ENCODE measurements at places on chromosomes 16 and 17. TPM values are rescaled to one million over a fixed set of nuclear protein-coding genes. Genes with fewer than 3 reads are reported as not detected.

The NUPR1 gene
- 1.4 TPM for total RNA-seq

The GAST gene
- total RNA-seq, result not detected

The METTL9 gene
- total RNA-seq, result 164 TPM

DNA sequence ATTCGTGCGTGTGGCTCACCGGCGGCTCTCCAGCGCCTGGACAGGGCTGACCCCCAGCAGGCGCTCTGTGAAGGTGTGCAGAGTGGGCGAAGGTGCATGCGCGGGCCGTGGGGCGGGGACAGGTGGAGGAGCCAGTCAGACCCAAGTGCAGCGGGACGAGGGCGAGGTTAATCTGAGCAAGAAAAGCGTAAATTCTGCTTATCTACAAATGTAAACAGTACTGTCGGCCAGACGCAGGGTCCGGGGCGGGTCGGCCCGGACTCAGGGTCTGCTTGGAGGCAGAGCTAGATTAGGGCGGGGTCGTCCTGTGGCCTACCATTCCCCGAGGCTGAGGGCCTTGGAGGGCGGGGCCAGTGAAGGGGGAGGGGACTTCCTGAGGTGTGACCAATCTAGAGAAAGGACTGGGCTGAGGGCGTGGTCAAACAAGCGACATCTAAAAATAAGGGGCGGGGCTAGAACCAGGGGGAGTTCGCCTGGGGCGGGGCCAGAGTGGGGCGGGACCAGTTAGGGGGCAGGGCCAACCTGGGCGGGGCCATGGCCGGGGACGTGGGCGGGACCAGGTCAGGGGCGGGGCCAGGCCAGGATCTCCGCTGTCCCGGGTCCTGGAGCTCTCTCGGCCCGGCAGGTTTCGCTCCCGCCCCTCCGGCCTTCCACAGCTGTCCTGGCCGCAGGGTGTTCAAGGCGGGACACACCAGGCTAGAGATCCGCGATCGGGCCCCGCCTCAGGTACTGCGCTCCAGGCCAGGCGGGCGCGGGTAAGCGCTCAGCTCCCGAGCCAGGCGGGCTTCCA, at the start of gene SEC14L5:
Gene SEC14L5, plus strand, starts transcription at position 611 of the 790 bp plus-strand sequence. CDS start 994 bp downstream, outside the sequence.
- peak; percentile 98 for DNase-seq

The SLC7A6OS gene
- 12.9 TPM for total RNA-seq

The VTN gene
- 1.0 TPM for total RNA-seq

The KLHL10 gene
- total RNA-seq, result 0.41 TPM

GRCh38 chr17:76492989-76493501, 8.2 kb downstream of the RHBDF2 start:
- peak; percentile 70 for DNase-seq
